ENCODE measurements at places on chromosomes 7 and 10. TPM values are rescaled to one million over a fixed set of nuclear protein-coding genes. Genes with fewer than 3 reads are reported as not detected.

DNA sequence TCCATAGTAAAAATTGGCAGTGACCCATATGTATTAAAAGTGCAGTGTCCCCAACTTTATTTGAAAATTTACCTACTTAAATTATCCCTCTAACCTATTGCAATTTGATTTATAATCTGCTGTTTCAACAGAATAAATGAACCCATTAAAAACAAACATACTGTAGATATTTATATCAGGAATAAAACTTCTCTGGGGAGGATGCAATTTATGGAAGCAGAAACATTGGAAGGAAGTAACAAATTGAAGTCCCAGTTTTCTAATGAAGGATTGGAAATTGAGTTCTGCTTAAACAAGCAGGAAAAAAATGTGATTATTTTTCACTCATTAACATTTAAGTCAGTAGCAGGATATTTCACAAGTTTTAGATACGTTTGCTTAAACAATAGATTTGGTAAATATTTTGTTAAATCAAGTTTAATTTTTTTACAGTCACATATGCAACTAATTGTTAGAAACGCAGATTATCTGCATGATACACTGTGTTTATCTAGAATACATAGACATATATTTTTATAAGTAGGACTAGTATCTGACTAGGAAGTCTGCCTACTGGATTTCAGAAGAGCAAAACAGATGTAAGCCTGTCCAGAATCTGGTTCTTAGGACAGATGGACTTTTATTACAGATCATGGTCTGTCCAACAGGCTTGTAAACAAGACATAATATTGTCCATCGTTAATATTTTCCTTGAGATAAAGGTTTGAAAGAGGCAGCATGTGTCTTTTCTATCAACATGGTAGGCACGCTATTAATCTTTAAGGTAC lies 5.3 kb downstream of the AGMO start:
- no peak overlapping the region for H3K27ac ChIP-seq
- DNase-seq = no peak
- H3K4me1 ChIP-seq = peaks cover 9% of the 10 kb centered on the region
- no peaks in the 10 kb centered on the region for H3K36me3 ChIP-seq

DNA sequence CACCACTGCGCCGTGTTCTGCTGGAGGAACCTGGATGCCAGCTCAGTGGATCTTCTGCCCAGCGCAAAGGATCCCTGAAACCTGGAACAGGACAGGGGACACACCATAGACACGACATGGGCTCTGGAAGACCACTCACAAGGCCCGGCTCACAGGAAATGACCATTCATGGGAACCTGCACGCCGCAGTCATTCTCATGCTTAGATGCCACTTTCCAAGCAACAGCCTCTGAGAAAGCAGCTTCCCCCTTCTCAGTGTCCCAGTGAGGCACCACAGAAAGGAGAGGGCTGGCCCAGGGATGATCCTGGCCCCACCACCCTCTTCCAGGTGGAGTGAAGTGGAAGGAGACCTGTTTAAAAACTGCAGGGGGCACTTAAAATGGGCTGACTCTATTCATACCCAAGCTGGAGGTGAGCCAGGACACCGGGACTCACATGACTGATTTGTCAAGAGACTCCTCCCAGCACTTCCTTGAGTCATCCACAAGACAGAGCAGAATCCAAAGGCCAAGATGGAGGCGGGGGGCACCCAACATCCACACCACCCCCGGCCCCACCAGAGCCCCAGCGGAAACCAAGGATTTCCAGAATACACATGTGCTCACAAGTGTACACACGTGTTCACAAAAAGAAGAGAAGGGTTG lies 11.2 kb downstream of the CTBP2 start:
- DNase-seq = no peak
- H3K4me3 ChIP-seq = no peak overlapping the region
- peaks cover 79% of the 10 kb centered on the region for H3K4me1 ChIP-seq

The DDC gene
- 29.9 TPM for total RNA-seq

The MYL7 gene
- 2.5 TPM for total RNA-seq

The IL2RA gene
- total RNA-seq = not detected

The ALKBH4 gene
- total RNA-seq = 11.2 TPM

The GDF10 gene
- 0.57 TPM for total RNA-seq

All from type B pancreatic cell (in vitro differentiated cells).